ENCODE measurements at places on chromosomes 11 and 22.
A peak's percentile ranks its signal among the peaks of the same experiment; 100 is the strongest.

DNA sequence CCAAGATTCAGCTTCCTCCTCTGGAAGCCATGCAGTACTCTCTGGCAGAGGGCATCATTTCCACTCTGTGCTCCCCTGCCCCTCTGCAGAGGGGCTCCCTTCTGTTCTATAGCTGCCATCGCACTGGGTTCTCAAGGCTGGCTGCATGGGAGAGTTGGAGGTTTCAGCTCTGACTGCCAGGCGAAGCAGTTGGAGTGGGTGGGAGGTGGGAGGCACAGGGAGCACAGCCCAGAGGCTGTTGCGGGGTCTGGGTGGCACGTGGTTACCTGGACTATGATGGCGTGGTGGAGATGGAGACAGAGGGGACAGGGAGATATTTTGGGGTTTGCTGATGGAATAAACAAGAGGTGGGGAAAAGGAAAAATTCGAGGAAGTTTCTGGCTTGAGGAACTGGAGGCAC lies 4.8 kb downstream of the PMM1 start:
- DNase-seq: no peak

- DNase-seq: no peak
Measured at GRCh38 chr11:32018672-32019071, 72.2 kb upstream of the RCN1 start.

- DNase-seq: no peak
Measured at GRCh38 chr11:134333946-134334345, 2.2 kb downstream of the GLB1L2 start.

- no peak for DNase-seq
Measured at GRCh38 chr22:44823396-44823795, 71.0 kb downstream of the ARHGAP8 start.

DNA sequence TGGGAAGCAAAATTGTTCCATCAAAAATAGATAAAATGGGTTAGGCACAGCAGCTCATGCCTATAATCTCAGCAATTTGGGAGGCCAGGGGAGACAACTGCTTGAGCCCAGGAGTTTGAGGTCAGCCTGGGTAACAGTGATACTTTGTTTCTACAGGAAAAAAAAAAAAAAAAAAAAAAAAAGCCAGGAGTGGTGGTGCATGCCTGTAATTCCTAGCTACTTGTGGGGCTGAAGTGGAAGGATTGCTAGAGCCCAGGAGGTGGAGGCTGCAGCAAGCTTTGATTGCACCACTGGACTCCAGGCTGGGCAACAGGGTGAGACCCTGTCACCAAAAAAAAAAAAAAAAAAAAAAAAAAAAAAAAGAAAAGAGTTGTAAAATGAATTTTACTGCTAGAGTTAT lies 49.6 kb downstream of the KIF18A start:
- DNase-seq: no peak

DNA sequence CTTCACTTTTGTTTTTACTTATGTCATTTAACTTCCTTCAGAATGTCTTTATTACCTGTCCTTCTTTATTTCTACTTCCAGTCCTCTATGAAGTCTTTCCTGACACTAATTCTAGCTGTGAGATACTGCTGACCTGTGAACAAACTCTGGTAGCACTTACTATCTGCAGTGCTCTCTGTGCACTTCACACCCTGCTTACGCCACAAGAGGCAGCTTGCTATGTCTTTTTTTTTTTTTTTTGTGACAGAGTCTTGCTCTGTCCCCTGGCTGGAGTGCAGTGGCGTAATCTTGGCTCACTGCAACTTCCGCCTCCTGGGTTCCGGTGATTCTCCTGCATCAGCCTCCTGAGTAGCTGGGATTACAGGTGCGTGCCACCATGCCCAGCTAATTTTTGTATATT lies 10.7 kb downstream of the STIM1 start:
- peak; percentile 43 for DNase-seq

DNA sequence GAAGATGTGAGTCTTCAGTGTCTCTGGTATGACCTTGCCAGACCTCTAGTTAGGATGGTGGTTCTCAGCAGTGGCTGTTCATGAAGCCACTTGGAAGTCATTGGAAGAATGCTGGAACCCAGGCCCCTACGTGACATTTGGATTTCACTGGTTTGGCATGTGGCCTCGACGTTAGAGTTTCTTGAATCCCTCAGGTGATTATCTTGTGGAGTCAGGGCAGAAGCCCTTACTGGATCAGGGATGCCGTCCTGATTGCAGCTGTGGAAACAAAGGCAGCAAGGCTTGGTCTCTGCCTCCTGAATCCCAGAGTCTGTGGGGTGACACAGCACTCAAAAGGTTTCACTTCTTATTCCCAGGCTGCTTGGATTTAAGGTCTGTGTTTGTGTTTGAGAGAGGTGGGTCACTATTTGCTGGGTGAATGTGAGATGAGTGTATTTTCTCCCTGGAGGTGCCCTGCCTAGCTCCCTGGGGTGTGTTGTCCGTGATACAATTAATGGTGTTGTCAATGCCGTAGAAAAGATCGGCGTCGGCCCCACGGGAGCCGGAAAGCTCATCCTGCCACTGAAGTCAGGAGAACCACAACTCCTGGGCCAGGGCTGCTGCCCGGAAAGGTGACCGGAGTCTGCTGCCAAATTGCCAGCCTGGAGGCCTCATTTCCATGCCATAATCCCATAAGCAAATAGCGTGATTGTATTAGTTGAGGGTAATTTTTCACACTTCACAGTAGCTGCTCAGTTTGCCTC lies 939.0 kb downstream of the BRD1 start:
- DNase-seq: no peak

DNA sequence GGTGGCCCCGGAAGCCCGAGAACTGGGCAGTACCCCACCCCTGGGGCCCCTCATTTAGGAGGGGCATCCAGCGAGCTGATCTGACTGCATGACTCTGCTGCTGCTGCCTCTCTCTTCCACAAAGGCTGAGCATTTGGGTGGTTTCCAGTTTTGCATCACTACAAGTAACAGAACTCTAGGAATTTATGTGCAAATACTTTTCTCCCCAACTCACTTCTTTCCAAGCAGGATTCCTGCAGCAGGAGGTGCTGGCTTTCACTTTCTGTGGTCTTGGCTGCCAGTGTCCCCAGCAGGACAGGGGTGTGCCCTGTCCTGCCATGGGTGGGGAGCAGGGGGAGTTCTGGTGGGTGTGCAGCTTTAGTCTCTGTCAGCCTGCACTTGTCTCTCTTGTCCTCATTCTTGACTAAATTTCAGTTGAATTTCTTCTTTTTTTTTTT lies 21.2 kb downstream of the UPB1 start:
- peak; percentile 5 for DNase-seq

GRCh38 chr22:47607486-47607885 lies 845.0 kb downstream of the TBC1D22A start:
- no peak for DNase-seq

DNA sequence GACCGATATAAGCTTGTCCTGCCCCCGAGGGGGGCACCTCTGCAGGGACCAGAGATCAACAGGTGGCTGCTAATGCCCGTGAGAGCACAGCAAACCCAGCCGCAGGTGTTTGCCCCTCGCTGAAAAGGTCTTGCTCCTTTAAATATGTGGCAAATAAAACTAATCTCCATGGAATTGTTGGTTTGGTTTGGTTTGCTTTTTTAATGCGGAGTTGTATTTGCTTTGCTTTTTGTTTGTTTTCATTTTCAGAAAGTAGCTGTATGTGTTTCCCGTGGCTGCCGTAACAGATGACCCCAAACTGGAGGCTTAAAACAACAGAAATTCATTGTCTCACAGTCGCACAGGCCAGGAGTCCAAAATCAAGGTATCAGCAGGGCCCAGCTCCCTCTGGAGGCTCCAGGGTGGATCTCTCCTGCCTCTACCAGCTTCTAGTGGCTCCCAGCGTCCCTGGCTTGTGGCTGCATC lies 93.0 kb downstream of the CELSR1 start:
- no peak for DNase-seq

DNA sequence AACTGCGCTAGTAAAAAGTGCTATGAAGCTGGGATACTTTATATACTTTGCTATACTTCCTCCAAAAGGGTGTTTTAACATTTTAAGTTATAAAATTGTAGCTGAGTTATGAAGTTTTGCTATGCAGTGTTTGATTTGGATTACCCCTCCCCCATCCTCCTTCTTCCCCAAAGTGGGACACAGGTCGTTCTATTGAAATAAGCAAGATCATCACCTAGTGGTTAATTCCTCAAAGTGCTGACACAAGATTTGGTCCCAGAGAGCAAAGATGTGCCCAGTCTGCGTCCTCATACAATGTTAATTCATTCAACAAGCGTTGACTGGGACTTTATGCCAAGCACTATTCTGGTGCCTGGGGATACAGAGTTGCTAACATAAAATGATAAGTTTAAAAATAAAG lies 78.5 kb downstream of the SPON1 start:
- no peak for DNase-seq

DNA sequence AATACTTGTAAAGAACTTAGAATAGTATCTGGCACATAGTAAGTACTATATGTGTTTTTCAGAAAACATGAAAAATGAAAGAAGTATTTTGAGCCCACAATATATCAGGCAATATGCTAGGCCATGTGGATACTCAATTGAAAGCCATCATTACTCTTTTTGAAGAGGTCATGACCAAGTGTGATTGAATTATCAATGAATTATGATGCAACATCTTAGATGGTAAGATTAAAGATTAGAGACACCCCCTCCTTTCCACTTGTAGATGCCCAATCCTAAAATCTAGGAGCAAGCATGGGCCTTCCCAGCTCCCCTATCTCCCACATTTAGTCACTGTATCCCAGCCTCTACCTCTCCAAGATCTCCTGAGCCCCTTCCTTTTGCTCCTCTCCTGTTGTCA lies 154.4 kb downstream of the ETS1 start:
- DNase-seq: no peak

DNA sequence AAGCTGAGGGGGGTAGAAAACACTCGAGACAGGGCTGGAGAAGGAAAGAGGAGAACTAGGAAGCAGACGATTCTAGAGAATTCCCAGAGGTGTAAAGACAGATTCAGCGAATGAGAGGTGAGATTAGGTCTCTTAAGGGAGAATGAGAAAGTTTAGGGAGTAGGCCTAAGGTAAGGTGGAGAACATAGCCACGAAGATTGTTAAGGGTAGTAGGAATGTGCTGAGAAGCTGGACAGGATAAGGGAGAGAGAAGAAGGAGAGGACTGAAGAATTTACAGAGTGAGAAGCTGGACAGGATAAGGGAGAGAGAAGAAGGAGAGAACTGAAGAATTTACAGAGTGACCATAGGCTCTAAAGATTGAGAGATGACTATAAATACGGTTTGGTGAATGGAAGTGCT lies 908 bp downstream of the PPME1 start:
- no peak for DNase-seq

DNA sequence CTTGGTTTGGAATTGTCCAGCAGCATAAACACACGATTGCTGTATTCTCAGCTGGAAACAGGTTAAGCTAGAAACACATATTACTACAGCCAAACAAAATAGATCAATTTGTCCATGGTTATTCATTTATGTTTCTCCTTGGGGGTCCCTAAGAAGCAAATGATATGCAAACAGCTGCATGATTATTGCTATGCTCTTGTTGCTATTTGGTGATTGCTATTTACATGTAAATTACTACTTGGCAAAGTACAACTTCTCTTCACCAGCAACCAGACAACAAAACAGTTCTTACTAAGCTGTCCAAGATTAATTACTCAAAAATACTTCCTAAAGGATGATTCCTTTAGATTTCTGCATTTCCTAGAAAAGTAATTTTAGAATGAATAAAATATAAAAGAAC lies 567.9 kb upstream of the ARHGAP42 start:
- no peak for DNase-seq

GRCh38 chr11:64063777-64064176 lies 28.0 kb downstream of the FLRT1 start:
- no peak for DNase-seq

DNA sequence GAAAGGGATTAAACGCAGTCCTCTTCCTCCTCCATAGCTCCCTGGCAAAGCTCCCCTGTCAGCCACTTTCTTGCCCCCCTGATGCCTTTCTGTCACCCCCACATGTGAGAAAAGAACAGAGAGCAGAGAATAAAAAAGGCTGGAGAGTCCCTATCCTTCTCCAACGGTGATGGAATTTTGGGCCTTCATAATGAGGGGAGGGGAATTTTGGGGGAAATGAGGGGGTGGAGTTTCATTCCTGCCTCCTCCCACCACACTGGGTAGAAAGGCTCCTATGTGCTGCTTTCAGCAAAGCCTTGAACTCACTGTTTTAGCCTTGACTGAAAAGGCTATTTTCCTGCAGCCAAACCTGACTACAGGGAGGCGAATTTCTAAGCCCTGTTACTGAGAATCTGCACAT lies 59.3 kb downstream of the C11orf58 start:
- no peak for DNase-seq

DNA sequence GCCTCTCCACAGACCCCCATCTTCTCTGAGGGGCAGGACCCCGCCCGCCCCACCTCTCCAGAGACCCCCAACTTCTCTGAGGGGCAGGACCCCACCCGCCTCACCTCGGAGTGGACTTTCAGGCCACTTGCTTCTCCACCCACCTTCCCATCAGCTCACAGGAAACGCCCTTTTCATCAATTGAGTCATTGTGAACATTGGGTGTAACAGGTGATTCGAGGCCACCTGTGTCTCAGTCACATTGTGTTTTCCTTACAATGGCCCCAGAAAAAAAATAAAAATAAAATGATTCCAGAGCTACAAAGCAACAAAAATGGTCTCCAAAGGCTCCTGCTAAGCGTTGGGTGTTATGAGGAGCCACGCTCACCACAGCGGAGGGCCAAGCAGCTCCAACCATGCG lies 36.0 kb downstream of the BRD1 start:
- no peak for DNase-seq

GRCh38 chr11:59141673-59142460 lies 789 bp upstream of the FAM111A start:
- no peak for DNase-seq

- no peak for DNase-seq
Measured at GRCh38 chr11:13772223-13773046, 104.0 kb downstream of the FAR1 start.

- DNase-seq: no peak
Measured at GRCh38 chr22:42695294-42695693, 25.4 kb downstream of the A4GALT start.

GRCh38 chr11:6305297-6305696 lies 15.0 kb downstream of the CAVIN3 start:
- DNase-seq: no peak

DNA sequence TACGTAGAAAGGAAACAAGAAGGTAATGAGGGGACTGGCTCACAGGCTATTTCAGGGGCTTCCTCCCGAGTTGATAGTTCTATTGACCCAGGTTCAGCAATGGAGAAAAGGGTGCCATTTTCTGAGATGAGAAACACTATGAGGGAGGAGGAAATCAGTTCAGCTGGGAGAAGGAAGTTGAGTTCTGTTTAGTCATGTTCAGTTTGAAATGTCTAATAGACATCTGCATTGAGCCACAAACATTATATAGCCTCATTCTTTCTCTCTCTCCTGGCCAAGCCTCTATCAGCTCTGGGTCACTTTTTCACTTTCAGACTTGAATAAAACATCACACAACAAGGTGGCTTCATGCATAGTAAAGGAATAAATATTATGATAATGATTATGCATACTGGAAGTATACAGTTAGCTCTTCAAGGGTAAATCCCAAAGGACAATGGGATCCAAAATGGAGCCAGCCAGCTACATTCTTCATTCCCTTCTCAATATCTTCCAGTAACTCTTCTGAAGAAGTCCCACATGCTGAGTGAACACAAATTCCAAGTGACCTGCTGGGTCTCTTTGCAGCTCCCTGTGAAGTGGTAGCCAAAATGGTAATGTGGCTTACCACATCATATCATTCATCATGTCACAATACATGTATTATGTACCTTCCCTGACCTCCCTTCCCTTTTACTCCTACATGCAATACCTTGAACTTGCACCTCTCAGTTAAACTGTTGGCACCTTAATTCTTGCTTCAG lies 80.9 kb upstream of the CD44 start:
- DNase-seq: no peak

All from CD4-positive, alpha-beta T cell treated with Interferon gamma for 1 hour (primary cell).